ENCODE measurements at places on chromosomes 2 and 18. TPM values are rescaled to one million over a fixed set of nuclear protein-coding genes. Genes with fewer than 3 reads are reported as not detected.

DNA sequence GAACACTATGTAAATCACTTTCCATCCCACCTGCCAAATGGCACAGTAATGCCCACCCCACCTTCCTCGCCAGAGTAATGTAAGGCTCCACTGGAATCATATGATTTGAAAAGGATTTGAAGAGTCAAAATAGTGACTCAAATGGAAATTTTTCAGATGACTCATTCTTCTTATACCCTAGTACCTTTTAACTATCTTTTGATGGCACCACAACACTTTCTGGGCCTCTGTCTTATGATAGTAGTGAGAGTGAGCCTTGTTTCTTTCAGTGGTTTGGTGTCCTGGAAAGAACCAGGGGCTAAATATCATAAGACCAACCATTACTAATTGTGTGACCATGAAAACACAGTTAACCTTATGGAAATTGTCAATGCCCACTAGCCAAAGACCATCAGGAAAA, 235.4 kb upstream of the SLC14A2 start:
- no peak overlapping the region for H3K27ac ChIP-seq
- DNase-seq = no peak
- H3K36me3 ChIP-seq = no peaks in the 10 kb centered on the region
- no peak overlapping the region for H3K4me3 ChIP-seq

- no peaks in the 10 kb centered on the region for H3K27me3 ChIP-seq
- no peaks in the 10 kb centered on the region for H3K36me3 ChIP-seq
- no peak overlapping the region for H3K4me3 ChIP-seq
- no peaks in the 10 kb centered on the region for H3K4me1 ChIP-seq
These were observed 65.6 kb upstream of the SCN1A start for GRCh38 chr2:166193407-166193806.

DNA sequence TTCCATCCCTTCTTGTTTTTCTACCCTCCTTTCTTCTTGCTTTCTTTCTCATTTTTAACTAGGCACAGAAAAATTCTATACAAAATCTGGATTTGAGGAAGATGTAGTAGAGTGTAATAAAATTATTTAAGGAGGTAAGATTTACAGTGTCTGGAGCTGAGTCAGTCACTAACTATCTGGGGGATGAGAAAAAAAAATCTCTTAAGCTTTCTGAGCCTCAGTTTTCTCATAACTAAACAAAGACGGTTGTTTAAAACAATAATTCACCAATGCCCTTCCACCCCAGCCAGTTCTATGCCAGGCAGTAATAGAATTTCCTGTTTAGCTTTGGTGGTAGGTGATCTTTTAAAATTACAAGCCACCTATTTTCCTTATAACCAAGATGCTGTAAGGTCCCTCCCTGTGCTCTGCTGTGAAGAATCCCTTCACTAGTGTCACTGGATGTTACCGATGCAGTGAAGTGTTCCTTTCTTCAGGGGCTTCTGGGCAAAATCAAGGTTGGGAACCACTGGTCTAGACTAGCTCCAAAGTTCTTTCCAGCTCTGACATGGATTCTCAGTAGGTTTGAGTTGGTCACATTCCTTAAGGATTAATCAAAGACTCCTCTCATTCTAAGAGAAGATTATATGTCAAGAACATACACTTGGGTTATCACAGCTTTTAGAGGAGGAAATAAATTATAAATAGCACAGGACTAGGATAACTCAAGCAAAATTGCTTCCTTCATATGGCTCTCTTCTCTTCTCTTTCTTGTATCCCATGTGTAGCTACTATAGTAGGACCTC, 289.0 kb downstream of the CDH2 start:
- no peaks in the 10 kb centered on the region for H3K4me1 ChIP-seq
- H3K27me3 ChIP-seq = no peaks in the 10 kb centered on the region
- H3K36me3 ChIP-seq = no peaks in the 10 kb centered on the region
- DNase-seq = no peak
- H3K27ac ChIP-seq = no peak overlapping the region
- H3K4me3 ChIP-seq = no peak overlapping the region

IL1R2 gene
- 2.8 TPM for total RNA-seq

- DNase-seq = no peak
- peaks cover 47% of the 10 kb centered on the region for H3K36me3 ChIP-seq
- H3K27me3 ChIP-seq = no peaks in the 10 kb centered on the region
These were observed 51.8 kb upstream of the AP1S3 start for GRCh38 chr2:223889229-223889628.

All from right atrium auricular region (tissue), 2 donors.